NCI-H1105 treated with DMSO at 0.1 percent for 48 hours (cell line): ENCODE measurements at places on chromosomes 11 and 22.

DNA sequence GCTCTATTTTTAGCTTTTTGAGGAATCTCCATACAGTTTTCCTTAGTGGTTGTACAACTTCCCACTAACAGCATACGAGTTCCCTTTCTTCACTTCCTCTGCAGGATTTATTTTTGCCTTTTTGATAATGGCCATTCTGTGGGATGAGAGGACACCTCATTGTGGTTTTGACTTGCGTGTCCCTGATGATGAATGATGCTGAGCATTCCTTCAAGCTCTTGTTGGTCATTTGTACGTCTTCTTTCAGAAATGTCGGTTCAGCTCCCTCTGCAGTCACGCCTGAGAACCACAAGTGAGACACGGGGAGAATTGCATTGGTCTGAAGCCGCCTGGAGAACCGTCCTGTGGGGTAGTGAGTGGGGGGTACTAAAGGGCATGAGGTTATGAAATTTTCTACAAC lies 2.0 kb upstream of the KRTAP5-10 start:
- DNase-seq, result no peak

DNA sequence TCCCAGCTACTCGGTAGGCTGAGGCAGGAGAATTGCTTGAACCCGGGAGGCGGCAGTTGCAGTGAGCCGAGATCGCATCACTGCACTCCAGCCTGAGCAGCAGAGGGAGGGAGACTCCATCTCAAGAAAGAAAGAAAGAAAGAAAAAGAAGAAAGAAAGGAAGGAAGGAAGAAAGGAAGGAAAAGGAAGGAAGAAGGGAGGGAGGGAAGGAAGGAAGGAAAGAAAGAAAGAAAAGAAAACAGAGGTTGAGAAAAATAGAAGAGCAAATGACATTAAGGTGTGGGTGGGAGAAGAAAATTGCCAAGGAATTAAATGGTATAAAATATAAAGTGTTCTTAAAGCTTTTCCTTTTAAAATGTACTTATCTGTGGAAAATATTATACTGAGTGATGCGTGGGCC lies 49.9 kb downstream of the AHNAK start:
- no peak for DNase-seq

DNA sequence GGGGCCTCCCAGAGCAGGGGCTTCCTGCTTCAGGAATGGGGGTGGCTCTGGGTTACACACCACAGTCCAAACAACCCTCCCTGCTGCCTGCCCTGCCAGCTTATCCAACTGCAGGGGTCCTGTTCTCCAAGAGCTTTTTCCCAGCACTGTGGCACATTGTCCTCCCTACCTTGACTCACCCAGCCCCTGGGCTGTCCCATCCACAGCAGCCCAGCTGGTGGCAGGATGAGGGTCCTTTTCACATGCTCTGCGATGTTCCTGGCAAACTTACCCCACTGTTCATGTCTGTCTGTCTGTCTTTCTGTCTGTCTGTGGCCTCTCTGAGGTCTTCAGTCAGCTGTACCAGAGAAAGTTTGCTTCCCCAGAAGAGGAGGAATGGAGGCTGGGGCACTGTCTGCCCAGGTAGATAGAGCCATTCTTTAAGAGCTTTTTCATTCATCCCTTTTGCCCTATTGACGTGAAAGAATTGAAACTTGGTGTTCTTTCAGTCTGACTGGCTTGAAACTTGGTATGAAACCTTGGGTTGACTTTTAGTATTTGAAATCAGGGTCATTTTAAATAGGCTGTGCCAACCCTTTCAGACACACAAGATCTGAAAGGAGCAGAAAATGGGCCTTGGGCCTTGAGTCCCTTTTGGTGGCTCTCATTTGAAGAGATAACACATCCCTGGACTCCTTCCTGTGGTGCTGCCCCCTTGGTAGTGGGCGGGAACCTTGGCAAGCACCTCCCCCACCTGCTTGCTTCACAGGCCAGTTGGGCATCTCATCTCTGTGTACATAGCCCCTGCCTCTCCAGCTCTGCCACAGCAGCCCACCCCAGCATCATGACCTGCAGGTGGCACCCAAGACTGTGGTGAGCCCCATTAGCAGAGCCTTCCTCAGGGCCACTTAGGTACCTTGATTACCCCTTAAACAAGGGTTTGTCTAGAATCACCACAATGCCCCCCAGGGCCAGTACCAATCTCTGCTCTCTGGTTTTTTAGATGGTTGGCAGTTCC lies 74.6 kb upstream of the SUSD2 start:
- no peak for DNase-seq

DNA sequence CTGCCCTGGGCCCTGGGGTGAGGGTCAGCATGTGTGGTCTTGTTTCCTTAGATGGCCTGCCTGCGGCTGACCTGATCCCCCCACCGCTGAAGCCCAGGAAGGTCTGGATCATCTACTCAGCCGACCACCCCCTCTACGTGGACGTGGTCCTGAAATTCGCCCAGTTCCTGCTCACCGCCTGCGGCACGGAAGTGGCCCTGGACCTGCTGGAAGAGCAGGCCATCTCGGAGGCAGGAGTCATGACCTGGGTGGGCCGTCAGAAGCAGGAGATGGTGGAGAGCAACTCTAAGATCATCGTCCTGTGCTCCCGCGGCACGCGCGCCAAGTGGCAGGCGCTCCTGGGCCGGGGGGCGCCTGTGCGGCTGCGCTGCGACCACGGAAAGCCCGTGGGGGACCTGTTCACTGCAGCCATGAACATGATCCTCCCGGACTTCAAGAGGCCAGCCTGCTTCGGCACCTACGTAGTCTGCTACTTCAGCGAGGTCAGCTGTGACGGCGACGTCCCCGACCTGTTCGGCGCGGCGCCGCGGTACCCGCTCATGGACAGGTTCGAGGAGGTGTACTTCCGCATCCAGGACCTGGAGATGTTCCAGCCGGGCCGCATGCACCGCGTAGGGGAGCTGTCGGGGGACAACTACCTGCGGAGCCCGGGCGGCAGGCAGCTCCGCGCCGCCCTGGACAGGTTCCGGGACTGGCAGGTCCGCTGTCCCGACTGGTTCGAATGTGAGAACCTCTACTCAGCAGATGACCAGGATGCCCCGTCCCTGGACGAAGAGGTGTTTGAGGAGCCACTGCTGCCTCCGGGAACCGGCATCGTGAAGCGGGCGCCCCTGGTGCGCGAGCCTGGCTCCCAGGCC lies 12.7 kb downstream of the TMEM121B start:
- no peak for DNase-seq

- no peak for DNase-seq
Observed at GRCh38 chr11:126612671-126613070, 257.2 kb downstream of the ST3GAL4 start.

GRCh38 chr11:10392095-10393079 lies 62.7 kb upstream of the AMPD3 start:
- no peak for DNase-seq

GRCh38 chr11:112177589-112177988 lies 2.3 kb downstream of the BCO2 start:
- no peak for DNase-seq
